Trophoblast cell (in vitro differentiated cells and primary cell): ENCODE measurements at places on chromosomes 7 and 10.

- no peak for DNase-seq
Measured at GRCh38 chr10:47176903-47177868, 122.8 kb upstream of the GDF10 start.

- DNase-seq = no peak
Measured at GRCh38 chr10:100021322-100021721, 11.6 kb upstream of the DNMBP start.

DNA sequence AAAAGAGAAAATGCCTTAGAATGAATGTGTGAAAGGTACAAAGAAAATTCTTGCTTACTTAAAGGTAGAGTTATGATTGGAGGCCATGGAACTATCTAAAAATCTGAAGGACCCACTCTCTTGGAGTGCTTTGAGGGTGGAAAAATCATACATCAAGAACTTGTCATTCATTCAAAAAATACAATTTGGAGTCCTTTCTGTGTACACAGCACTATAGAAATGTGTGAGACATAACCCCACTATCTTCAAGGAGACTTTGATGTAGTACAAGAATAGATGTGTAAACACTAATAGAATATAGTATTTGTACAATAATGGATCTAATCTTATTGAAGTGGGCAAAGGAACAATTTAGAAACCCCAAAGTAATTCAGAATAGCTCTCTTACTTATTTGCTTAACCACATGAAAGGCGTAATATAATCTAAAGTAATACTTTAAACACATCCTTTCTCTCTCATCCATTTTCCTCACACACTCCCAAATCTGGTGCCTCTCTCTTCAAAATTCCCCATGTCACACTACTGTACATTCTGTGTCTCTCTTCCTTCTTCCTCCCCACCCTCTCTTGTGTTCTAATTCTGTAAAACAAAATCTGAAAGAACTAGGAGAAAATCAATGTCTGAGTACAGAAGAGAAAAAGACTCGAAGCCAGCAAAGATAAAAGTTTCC, 166.7 kb downstream of the DNAJB9 start:
- no peak for DNase-seq

DNA sequence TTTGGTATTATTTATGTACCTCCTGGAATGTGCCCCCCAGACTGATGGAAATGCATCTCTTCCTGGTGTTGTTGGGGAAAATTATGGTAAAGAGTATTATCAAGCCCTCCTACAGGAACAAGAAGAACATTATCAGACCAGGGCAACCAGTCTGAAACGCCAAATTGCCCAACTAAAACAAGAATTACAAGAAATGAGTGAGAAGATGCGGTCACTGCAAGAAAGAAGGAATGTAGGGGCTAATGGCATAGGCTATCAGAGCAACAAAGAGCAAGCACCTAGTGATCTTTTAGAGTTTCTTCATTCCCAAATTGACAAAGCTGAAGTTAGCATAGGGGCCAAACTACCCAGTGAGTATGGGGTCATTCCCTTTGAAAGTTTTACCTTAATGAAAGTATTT, 17.0 kb downstream of the CSGALNACT2 start:
- DNase-seq = peak; percentile 95

GRCh38 chr7:124954790-124955189, 25.2 kb upstream of the POT1 start:
- no peak for DNase-seq

GRCh38 chr7:103636153-103636552, 190.1 kb upstream of the SLC26A5 start:
- DNase-seq = no peak

DNA sequence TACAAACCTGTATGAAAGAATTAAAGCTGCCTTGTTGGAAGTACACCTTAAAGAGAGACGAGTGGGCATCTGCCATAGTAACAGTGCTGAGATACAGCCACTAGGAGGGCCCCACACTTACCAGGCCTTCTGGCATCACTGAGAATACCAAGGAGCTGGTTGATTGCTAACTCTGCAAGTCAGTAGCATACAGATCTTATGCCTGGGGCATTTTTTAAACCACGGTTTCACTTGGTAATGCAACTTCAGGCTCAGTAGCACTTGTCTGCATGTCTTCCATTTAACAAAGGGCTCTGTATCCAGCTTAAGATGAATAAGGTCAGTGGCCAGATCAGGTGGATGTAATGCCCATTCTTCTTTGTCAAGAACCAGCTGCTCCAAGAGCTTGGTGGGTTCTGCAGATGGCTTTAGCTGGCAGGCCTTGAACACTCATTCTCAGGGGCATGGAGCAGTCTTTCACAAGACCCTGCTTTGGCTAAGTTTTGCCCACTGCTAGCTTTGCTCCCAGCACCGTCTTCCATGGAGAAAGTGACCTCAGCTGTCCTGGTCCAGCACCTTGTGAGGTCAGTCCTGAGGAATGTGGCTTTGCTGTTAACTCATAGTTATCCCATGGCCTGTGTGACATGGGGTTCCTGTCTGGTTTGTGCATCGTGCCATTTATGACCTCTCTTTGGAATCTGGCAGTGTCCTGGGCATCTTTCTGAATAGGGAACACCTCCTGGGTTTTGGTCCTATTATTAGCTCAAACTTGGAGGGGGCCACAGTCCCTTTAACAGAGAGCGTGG, 68.1 kb downstream of the BMPER start:
- DNase-seq = no peak

- peak; percentile 100 for DNase-seq
Measured at GRCh38 chr7:30026229-30027064, at the start of gene FKBP14. Gene FKBP14 (minus strand): TSS chr7:30026702. CDS start chr7:30026508, 194 bp downstream.

GRCh38 chr10:98528166-98528804, 81.5 kb upstream of the HPS1 start:
- no peak for DNase-seq

DNA sequence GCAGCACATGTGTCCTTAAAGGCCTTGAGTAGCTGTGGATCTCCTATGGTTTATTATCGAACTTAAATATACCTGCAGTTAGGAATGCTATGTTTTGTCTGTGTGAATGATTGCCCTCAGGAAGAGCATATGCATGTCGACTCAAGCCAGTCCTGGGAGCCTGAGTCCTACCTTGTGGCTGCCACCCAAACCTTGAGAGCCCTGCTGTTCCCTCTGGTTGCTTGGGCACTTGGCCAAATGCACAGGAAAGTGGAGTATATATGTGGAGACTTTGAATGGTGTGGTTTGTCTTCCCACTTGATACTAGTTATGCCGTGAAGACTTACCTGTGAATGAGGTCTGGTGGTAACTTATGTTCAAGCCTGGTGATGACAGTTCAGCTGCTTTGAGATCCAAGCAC, 409.8 kb downstream of the LRMDA start:
- DNase-seq = no peak

GRCh38 chr10:72712136-72712535, 20.2 kb downstream of the MCU start:
- peak; percentile 65 for DNase-seq

DNA sequence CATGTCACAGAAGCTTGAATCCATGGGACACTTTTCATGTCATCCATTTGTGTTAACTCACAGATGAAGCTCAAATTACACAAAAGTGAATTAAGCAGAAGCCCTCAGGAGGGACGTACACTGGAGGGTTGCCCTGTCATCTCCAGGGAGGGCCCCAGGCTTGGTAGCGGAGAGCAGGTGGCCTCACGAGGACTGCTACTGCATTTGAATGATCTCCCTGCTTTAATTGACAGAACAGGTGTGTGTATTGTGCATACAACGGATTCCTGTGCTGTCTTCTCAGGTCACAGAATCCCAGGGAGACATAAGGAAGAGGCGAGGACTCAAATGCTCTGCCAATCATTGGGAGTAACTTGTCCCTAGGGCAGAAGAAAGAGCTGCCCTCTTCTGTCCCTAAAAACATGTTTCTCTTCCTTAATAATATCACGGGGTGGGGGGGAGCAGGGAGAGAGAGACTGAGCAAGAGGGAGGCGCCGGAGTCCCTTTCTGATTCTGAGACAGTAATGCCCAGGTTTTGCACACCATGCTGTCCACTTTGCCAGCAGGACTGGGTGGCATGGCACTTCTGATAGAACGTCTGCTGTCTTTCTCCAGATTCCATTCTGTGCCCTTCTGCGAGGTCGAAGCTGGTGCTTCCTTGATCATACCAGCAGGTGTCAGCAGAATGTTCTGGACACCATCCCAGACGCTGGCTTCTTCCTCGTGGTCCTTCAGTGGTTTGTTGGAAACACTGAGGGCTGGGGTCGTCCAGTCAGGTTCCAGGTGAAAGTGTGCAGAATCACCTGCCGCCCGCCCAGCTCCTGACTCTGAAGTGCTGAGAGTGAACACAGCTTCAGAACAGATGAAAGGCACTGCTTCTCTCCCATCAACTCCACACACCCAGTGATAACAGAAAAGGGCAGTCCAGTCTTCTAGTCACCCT, 26.2 kb upstream of the RASGEF1A start:
- peak; percentile 65 for DNase-seq

GRCh38 chr10:16242859-16243613, 193.8 kb upstream of the PTER start:
- DNase-seq = no peak
